ENCODE measurements at places on chromosomes 3 and 15.
A peak's percentile ranks its signal among the peaks of the same experiment; 100 is the strongest.

GRCh38 chr3:43239755-43240154, 46.6 kb upstream of the SNRK start:
- no peak for DNase-seq

GRCh38 chr3:117914540-117915100, 1120.0 kb downstream of the IGSF11 start:
- DNase-seq: no peak

DNA sequence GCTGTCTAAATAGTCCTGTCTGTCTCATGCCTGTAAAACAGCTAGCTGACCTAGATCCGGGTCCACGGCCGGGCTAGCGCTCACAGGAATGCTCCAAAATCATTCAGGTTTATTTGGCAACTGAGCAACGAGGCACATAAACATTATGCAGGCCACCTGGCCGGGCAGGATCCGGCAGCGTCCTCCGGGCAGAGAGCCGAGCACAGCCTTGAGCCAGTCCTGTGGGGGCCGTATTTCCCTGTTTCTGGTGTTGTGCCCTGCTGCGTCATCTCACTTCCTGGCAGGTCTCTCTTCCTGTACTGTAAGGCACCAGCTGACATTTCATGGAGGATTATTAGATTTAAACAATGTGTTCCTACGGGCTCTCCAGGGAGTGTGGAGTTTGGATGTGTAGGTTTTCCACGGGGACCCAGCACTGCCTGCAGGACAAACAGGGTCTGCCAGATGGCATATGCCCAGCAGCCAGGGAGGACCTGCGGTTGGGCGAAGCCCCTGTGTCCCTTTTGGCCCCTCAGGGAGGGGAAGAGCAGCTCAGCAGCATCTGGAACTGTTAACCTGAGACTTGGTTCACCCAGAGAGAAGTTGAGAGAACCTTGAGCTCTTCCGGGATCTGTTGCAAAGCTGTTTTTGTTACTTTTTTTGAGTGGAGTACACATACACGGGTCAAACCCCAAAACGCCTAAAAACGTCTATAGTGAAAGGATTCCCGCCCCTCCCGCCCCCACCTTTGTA, 16.6 kb upstream of the LRRK1 start:
- no peak for DNase-seq

DNA sequence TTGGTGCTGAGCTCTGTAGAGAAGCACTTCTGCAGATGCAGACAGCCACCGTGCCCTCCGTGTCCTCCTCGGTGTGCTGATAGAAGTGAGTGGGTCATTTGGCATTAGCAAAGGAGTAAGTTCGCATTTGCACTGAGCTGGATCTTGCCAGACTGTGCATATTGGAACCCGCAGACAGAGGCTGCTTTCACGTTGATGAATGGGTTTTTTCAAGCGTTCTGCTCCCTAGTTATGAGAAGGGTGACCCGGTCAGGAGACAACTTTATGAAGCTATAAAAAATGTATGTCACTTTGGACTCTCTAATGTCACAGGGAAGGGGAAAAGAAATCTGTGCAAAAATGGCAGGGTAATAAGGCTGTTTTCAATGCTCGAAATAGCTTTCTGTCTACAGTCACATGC, 739.4 kb downstream of the MCTP2 start:
- DNase-seq: no peak

- peak; percentile 38 for DNase-seq
Observed at GRCh38 chr3:179608931-179609720, 4.5 kb downstream of the NDUFB5 start.

DNA sequence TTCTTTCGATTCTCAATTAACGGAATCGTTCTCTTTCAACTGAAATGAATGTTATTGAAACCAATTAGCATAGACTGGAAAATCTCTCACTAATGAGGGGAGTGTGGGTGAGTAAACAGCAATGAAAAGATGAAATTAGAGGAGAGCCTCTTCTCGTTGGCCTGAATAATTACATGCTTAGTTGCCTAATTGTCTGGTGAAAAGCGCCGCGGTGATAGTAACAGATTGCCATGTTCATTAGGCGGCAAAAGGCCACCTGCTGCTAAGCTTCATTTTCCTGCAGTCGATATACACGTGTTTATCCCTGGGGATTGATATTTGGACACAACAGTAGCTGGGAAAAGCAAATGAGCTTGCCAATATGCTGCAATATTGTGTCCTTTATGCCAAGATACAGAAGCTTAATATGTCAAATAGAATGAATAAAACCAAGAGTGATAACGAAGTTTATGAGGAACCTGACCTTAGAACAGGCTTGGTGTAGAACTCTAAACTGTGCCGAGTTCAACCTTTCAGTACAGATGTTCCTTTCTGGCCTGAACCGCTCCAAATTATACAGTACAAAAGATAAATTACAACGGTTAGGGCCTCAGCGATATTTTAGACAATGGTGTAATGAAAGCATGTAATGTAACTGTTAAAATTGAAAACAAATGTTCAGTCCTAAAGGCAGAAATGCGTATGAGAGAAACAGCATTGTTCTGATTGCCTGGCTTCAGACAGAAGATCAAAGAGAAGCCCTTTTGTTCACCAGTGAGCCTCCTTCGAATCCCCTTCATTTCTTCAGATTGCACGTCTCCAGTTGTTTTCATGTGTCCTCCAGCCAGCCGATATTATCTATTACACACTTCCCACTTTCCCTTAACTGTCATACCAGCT, 185.2 kb downstream of the SHOX2 start:
- no peak for DNase-seq

GRCh38 chr3:39220407-39221140, 28.2 kb upstream of the XIRP1 start:
- DNase-seq: peak; percentile 33

DNA sequence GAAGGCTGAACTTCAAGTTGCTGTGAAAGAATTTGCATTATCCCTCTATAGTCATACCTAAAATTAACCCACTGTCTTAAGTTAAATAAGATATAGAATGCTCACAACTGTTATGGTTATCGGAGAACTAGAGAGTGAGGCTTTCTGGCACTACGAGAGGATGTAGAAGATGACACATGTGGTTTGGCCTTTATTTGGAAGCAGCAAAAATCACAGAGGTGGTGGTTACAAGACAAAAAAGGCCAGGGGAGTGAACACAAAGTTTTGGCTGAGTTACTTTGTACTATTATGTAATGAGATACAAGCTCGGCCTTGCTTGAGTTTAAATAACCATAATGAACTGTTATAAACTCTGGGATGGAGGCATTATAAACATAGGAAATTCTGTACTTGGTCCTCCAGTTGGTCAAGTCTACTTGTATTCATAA, 78.3 kb upstream of the ICE2 start:
- no peak for DNase-seq

- DNase-seq: peak; percentile 76
Observed at GRCh38 chr3:4978204-4978965, 852 bp upstream of the BHLHE40 start.

GRCh38 chr3:32820971-32821685, 3.3 kb downstream of the TRIM71 start:
- DNase-seq: no peak

- no peak for DNase-seq
Observed at GRCh38 chr3:28232659-28233058, 8.8 kb upstream of the CMC1 start.

DNA sequence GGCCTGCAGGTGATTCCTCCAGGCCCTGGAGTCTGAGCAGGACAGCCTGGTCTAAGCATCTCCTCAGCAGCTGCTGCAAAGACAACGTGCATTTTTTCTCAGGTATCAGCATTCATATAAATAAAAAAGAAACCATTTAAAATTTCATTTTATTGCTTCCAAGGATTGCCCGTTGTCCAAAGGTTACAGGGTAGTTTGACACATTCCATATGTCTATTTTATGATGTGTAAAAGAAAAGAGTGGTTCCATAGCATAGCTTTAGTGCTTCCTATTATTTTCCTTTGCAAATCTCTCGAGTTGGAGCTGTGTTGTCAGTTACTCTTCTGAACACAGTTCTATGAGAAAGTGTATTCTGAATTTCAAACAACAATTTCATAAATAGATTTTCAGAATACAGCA, 7.2 kb upstream of the DGKG start:
- no peak for DNase-seq

GRCh38 chr3:140368223-140368811, 309.5 kb upstream of the TRIM42 start:
- DNase-seq: no peak

GRCh38 chr15:34813446-34814190, 18.3 kb upstream of the ACTC1 start:
- no peak for DNase-seq

- DNase-seq: no peak
Observed at GRCh38 chr3:41997702-41998550, 36.0 kb upstream of the ULK4 start.

DNA sequence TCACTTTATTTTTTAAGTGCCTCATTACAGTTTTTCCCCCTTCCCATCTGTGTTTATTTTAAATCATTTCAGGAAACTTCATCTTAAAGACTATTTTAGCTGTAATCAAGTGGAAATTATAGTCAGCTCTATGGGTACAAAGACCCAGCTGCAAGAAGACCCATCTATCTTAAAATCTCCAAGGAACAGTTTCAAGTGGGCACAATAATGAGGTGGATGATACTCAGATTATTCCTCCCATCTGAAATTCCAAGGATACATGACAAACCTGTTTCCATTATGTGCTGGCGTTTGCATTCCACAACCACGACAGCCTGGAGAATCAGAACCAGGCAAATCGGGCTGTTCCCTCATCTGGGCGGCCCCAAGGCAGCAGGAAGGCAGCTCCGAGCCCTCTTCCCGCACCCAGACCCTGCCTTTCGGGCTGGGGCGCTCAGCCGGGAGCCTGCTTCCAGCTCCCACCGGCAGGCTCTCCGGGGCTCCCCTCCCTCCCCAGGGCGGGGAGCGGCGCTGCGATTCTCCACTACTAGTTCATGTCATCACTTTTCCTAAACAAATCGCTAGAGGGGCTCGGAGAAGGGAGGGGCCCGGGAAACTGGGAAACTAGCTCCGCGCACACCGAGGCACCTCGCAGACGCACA, at the start of gene MGLL:
TSS of gene MGLL (minus strand) at position 475 of the 641 bp plus-strand sequence. CDS start at position 278, 197 bp downstream.
- no peak for DNase-seq

DNA sequence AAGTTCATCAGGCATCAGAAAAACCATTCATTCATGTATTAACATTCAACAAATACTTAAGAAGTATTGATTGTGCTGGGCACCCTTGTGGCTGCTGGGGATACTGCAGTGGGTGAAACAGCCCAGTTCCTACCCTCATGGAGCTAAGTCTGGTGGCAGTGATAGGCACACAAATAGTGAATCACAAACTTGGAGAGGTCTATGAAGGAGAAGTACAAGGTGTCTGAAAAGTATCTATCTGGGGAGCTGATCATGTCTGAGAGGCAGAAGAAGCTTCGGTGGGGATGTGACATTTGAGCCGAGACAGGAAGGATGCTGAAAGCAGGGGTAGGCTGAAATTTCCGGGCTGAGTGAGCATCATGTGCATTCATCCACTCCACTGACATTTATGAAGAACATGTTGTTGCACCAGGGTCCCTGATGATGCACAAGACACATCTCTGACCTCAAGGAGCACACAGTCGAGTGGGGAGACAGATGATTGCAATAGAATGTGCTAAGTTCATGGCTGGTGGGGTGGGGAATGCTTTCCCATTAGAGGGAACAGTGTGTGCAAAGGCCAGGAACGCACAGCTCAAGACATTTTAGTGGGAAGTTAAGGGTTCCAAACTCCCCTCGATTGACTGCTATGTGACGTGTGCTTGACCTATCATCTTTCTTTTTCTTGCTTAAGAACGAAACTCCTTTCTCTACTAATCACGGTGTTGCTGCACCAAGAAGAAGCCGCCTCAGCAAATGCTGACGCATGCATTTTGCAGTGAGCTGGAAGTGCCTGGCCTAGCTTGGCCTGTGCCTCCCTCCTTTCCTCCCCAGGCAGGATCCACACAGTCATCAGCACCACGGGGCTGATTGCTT, 309.1 kb upstream of the ICE2 start:
- no peak for DNase-seq

Measured in SIG-M5 (cell line).